ENCODE measurements at places on chromosomes 7 and 10.

DNA sequence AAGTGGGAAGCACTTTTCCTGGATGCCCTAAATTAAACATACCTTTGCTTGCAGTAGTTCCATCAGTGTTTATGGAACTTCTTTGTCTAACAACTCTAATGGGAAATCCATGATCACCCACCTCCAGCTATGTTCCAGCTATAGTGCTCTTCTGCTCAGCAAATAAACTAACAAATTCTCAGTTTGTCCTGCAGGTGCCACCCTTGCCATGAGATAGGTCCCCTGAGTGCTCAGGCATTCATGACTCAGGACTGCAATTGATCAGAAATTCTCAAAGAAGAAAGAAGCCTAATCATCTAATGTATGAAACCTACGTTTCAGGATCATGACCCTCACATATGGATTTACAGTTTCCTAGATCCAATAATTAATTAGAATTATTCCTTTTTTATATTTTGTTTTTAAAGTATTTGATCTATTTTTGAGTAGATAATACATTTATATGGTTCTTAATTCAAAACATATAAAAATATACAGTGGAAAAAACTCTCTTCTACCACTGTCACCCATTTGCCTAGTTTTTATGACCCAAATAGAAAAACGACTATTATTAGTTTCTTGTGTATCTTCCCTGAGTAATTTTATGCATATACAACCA, 48.7 kb upstream of the DYNC1I1 start:
- DNase-seq = no peak

- DNase-seq = no peak
Measured at GRCh38 chr10:102460836-102461186, 9.5 kb upstream of the C10orf95 start.

GRCh38 chr10:89992575-89992974, 291.2 kb downstream of the KIF20B start:
- DNase-seq = no peak

GRCh38 chr7:380711-381210, 90.8 kb downstream of the FOXL3 start:
- no peak for DNase-seq

DNA sequence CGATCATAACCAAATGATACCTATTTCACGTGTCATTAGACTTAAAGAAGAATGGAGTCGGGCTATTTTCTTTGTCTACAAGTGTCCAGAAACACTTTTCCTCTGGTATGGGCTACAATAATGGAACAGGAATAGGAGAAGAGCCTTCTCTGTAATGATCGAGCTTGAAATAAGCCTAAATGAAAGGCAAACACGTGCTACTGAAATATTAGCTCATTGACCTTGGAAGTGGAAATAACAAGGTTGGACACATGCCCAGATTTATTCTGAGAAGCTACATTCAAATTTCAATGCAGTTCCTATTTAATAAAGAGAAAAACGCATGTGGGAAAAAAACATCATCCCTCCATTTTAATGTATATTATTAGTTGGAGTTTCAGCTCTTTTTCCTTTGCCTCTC, 254.7 kb upstream of the PTER start:
- no peak for DNase-seq

DNA sequence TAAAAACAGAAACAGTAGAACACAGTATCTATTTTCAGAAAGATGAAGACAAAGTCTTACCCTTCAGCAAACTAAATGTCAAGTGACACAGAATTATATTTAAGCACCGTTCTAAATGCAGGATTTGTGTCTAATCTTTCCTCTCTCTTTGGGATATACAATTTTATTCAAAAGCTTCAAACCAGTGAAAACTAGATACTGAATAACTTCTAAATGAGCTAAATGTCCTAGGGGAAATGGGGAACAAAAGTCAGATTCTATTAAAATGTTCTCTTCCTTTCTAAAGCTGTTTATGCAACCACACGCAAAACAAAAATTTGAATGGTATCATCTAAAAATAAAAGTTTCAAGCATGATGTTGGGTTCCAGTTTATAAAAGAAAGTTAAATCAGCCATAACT, 136.4 kb upstream of the AOAH start:
- DNase-seq = no peak

DNA sequence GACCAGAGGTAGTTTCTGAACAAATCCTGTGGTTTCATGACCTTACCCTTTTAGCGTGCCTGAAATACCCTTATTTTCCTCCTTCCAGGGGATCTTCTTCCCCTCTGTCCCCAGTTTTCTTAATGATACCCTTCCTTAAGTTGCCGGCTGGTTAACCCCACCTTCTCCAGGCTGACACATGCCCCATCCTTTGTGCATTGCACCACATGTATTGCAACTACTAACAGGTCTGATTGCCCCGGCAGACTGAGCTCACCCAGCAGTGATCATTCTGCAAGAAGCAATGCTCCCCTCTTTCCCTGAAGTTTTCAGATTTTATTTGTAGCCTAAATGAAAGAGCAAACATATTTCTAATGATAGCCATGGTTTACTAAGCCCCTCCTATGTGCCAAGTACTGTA, 108.2 kb downstream of the HIP1 start:
- DNase-seq = no peak

GRCh38 chr7:128937647-128938543, at the start of gene IRF5:
IRF5 (plus strand) TSS chr7:128937927; CDS start chr7:128942082, 4,155 bp downstream.
- peak; percentile 18 for DNase-seq

DNA sequence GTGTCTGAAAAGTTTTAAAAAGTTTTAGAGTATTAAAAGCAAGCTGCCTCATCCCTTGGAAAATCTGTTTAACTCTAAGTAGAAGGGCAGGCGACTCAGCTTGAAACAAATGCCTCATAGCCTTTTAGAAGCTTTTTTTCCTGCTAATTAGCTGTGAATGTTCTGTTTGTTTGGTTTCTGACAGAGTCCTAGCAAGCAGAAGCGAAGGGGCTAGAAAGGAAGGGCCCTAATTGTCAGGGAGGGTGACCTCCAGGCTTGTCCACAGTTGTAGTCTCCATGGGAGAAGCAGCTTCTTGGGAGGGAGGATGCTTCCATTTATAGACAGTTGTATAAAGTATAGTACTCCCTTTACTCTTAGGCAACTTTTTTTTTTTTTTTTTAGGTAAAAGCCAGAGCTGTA, 90.9 kb downstream of the DNAJC1 start:
- no peak for DNase-seq

GRCh38 chr10:97058521-97058920, 127.2 kb downstream of the SLIT1 start:
- no peak for DNase-seq

DNA sequence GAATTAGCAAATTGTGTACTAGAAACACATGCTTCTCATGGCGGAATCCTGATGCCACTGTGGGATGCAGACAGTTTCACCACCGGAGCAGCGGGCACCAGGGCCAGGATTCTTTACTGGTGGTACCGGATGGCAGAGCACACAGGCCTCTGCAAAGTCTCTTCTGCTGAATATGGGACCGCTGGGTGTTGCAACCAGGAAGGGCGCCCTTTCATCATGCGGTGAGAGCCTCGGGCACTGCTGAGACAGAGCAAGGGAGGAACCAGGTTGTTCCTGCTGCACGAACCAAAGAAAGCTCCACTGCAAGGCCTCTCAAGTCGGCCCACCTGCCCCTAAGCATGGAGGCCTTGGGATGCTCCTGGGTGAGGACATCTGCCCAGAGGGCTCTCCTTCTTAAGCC, 57.0 kb upstream of the NMT2 start:
- no peak for DNase-seq

GRCh38 chr10:21673668-21674067, 139.6 kb downstream of the MLLT10 start:
- DNase-seq = no peak

- no peak for DNase-seq
Measured at GRCh38 chr7:80187279-80187678, 52.6 kb downstream of the GNAI1 start.

DNA sequence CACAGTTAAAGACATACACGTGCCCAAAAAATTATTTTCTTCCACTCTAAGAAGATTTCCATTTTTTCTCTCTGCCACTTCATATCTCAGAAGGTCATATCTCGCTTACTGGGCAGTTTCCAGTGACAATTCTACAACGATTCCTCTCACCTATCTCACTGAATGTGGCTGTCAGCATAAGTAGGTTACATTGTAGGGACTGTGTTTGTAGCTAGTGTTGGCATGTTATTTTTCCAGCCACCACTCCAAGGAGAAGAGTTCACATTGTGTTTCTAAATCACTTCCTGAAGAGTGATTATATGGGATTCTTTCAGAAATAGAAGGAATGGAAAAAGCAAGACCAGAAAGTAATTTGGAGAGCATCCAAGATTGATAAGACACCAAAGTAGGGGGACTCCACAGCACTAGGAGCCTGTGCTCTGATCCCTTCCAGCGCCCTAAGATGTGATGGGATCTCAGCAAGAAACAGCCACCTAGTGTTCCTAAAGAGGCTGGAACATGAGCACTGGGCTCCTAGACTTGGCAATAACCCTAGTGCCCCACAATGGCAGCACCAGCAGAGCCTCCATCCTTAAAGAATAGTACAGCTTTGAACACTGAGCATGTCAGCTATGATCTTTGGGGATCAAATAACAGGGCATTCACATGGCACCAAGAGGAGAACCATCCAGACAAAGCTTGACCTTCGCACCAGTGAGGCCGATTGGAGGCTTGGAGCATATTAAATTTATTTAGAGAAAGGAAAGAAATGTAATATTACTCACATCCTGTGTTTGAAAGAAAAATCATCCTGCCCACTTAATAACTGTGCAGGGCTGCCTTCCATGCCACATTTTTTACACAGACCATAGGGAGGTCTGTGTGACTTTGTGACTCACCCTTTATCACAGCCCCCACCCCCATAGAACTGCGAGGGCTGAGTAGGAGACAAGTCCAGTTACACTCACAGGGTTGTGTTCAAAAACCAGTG, 51.8 kb downstream of the CAV1 start:
- DNase-seq = no peak

DNA sequence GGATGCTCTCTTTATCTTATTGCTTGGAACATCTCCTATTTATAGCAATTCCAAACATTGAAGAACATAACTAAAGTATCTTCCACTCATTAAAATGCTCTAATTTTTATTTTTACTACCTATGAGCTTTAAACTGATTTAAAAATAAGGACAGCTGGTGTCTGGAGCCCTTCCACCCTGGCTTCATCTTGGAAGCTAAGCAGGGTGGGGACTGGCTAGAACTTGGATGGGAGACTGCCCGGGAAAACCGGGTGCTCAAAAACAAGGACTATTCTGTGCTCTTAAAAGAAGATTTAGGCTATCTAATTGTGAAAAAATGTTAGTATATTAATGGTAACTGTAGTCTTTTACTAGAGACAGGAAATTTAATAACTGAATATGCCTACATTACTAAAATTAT, 69.2 kb downstream of the ARMC3 start:
- DNase-seq = peak; percentile 9

GRCh38 chr10:75040576-75040975, 70.9 kb upstream of the SAMD8 start:
- DNase-seq = no peak

GRCh38 chr7:30616318-30616717, 21.6 kb downstream of the GARS1 start:
- no peak for DNase-seq

DNA sequence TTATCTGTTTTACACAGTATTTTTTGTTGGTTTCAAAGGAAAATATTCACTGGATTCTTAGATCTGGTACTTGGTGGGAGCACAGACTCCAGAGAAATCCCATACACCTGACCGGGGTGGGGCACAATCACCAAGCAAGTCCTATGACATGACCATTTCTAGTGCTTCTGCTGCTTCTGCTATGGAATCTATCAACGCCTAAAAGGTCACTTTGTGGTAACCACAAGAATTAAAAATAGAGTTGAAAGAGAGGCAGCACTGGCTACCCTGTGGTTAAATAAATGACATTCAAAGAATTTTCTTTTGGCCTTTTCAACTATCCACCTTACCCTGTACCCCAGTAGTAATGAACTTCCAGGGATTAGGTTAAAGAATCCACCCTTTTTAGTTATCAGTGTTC, 329.9 kb upstream of the VWC2 start:
- no peak for DNase-seq

DNA sequence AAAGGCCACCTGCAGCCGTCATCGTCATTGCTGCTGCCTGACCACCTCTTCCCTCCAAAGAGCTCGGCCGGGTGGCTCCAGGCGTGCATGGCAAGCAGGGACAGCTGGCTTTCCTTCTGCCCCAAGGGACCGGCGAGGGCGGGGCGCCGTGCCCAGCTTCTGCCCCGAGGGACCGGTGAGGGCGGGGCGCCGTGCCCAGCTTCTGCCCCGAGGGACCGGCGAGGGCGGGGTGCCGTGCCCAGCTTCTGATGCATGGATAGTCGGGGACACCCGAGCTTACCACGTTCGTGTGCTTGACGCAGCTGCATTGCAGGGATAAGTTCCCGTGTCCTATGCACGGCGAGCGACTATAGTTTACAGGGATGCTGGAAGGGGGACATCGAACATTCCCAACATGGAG, 27.0 kb downstream of the CFAP46 start:
- DNase-seq = no peak

- no peak for DNase-seq
Measured at GRCh38 chr10:78868861-78869260, 199.9 kb upstream of the ZMIZ1 start.

GRCh38 chr7:27961255-27961654, 219.3 kb downstream of the JAZF1 start:
- DNase-seq = no peak

GRCh38 chr10:96622013-96622787, 35.4 kb upstream of the TM9SF3 start:
- no peak for DNase-seq

- no peak for DNase-seq
Measured at GRCh38 chr7:125055376-125055775, 125.8 kb upstream of the POT1 start.

DNA sequence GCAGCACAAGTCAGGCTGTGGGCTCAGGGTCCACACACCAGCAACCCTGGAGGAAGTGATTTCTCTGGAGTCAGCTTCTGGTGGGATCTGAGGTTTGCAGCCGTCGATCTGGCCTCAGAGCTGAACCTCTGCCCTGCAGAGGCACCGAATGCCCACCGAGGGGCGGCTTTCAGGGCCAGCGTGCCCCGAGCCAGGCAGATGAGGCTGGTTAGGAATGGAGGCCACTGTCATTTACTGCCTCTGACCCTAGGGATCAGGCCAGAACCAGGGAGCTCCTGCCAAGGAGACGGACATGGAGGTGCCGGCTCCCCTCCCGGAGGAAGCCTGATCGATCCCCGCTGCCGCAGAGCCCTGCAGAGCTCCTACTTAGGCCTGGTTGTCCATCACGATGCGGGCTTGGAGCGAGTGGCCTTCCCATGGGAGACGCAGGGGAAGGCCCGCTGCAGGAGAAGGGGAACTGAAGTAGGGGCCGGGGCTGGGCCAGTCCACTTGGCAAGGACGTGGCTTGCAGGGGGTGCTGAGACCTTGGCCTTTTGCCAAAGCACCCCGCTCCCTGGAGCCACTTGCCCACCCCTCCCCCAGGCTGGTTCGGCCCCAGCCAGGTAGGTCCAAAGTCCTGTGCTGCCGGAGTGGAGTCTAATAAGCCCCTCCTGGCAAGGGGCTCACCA, 19.6 kb upstream of the ELFN1 start:
- no peak for DNase-seq

Data from CD4-positive, alpha-beta T cell treated with Interleukin-17A for 1 hour (primary cell).